K562 (cell line): ENCODE measurements at places on chromosomes 16 and 17.
A peak's percentile ranks its signal among the peaks of the same experiment; 100 is the strongest.

- DNase-seq = no peak
Observed at GRCh38 chr16:50626868-50627267, 54.2 kb downstream of the SNX20 start.

- DNase-seq = no peak
Observed at GRCh38 chr16:89054261-89054661, 39.4 kb upstream of the ACSF3 start.

DNA sequence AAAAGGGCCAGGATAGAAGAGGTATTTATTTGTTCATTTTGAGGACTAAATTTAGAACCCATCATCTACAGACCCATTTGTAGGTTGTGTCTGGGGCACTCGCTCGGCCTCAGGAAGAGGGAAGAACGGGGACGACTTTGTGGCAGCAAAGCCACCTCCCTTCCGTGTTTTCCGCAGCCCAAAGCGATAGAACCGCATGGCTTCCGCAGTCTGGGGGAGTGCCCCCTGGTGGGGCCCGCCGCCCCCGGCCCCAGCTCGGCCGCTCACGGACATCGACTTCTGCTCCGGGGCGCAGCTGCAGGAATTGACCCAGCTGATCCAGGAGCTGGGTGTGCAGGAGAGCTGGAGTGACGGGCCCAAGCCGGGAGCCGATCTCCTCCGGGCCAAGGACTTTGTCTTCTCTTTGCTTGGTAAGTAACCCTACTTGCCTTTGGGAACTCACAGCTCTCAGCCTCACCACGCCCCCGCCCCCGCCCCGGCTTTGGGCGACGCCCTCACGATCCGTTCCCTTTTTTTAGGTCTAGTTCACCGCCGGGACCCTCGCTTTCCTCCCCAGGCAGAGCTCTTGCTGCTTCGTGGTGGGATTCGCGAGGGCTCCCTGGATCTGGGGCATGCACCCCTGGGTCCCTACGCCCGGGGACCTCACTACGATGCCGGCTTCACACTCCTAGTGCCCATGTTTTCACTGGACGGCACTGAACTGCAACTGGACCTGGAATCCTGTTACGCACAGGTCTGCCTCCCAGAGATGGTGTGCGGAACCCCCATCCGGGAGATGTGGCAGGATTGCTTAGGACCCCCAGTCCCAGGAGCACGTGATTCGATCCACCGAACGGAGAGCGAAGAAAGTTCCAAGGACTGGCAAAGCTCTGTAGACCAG lies 681 bp downstream of the TMEM102 start:
- peak; percentile 57 for DNase-seq

DNA sequence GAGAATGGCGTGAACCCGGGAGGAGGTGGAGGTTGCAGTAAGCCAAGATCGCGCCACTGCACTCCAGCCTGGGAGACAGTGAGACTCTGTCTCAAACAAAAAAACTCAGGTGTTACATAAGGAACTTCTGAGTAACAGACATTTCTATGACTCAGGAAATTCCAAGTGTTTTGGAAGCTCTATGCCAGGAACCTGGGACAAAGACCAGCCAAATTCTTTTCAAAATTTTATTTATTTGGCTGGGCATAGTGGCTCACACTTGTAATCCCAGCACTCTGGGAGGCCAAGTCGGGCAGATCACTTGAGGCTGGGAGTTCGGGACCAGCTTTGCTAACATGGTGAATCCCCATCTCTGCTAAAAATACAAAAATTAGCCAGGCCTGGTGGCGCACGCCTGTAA lies 5.2 kb upstream of the SH2B1 start:
- no peak for DNase-seq

- no peak for DNase-seq
Observed at GRCh38 chr17:14346801-14347200, 45.9 kb downstream of the HS3ST3B1 start.

GRCh38 chr16:2500918-2501750 lies 12.6 kb upstream of the ATP6V0C start:
- DNase-seq = peak; percentile 85

GRCh38 chr16:56709443-56710040 lies 20.4 kb upstream of the NUP93 start:
- DNase-seq = no peak

GRCh38 chr17:78717431-78717980 lies 64.6 kb downstream of the CYTH1 start:
- DNase-seq = no peak

DNA sequence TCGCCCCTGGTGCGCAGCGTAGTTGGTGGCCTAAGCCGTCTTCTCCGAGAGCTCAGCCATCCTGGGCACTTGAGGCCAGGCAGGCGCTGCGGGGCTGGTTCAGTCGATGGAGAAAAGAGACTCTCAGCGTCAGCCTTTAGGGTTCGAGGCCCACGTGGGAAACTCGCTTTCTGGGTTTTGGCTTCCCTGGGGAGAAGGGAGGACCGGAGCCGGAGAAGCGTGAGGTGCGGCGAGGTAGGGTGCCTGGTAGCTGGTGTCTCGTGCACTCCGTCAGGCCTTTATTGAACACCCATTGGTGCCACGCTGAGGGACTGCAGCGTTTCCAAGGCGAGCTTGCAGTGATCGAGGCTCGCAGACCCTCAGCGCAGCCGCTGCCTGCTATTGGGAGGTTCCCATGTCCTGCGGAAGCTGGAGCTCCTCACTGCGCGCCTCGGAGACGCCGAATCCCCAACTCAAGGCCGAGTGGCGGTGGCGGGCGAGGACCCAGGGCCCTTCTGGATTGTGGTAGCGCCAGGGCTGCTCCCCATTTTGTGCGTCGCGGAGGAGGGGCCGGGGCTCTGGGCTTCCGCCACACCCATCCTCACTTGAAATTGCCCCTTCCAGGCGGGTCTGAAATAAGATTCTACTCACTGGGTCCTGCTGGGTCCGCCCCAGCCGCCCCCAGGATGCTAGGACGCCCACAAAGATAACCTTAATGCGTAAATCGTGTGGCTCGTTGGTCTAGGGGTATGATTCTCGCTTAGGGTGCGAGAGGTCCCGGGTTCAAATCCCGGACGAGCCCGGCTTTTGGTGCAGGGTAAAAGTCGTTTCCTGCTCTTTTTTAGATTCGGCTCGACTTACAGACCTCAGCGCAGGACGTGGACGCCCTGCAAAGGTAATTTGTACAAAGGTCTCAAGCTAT lies 1.2 kb downstream of the OR1F1 start:
- DNase-seq = peak; percentile 79
